Aorta (tissue), 5 donors: ENCODE measurements at places on chromosomes 12 and 14. TPM values are rescaled to one million over a fixed set of nuclear protein-coding genes. Genes with fewer than 3 reads are reported as not detected.

GRCh38 chr14:100930270-100930669 lies 26.7 kb upstream of the RTL1 start:
- no peaks in the 10 kb centered on the region for H3K36me3 ChIP-seq
- H3K27me3 ChIP-seq: no peaks in the 10 kb centered on the region
- no peak overlapping the region for H3K4me3 ChIP-seq
- H3K4me1 ChIP-seq: no peaks in the 10 kb centered on the region

DNA sequence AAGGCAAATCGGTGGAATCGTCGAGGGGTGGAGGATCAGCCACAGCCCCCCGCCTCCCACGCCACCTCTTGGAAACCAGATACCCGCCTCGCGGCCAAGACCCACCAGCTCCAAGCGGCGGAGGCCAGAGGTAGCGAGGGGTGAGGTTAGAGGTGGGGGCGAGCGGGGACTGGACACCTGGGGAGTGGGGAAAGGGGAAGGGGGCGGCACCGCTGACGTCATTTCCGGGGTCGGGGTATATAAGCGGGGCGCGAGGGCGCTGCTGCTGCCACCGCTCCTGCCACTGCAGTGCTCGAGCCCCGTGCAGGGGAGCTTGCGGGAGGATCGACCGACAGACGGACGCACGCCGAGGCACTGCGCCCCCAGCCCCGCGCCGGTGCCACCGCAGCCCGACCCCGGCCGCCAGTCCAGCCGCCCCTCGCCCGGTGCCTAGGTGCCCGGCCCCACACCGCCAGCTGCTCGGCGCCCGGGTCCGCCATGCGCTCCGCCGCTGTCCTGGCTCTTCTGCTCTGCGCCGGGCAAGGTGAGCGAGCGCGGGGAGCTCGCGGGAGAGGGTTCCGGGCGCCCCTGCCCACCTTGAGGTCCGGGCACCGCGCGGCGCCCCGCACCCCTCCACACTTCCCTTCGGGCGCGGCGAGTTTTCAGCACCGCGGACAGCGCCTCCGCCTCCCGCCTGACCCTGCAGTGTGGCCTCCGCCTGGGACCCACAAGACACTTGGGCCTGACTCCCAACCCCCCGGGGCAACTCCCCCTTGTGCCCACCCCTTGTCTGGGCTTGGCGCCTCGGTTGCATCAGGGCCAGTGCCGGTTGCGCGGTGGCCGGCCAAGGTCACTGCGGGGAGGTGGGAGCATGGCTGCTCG lies at the start of gene CHGA:
Gene CHGA, plus strand, starts transcription at position 268 of the 861 bp plus-strand sequence. Its CDS starts 210 bp downstream, at position 478.
- no peak within 1 kb of the TSS for H3K27ac ChIP-seq
- no peak within 1 kb of the TSS for H3K4me3 ChIP-seq
- peaks cover 2% of the 10 kb centered on the region for H3K27me3 ChIP-seq
- no peaks in the 10 kb centered on the region for H3K4me1 ChIP-seq

The EMP1 gene
- 32.6 TPM for polyA plus RNA-seq

DNA sequence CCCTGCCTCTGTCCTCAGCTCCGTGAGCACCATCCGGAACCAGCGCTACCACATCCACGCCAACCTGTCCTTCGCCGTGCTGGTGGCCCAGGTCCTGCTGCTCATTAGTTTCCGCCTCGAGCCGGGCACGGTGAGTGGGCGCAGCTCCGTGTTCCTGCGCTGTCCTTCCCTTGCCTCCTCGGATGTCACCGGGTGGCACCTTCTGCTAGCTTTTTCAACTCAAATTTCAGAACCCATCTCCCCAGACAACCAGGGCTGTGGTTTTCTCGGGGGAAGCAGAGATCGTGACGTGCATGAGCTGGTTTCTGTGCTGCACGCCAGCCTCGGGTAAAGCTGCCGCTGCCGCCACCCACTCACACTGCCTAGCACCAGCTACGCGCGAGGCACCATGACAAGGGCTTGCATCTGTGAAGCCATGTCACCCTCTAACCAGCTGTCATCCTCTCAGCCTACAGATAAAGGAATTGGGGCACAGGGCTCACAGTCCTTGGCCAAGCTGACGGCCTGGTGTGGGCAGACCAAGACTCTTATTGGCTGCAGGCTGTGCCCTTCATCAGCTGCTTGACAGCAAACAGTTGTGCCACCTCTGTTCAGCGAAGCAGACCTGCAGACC lies 152.1 kb downstream of the ADGRD1 start:
- DNase-seq: no peak
- H3K27ac ChIP-seq: no peak overlapping the region
- H3K4me3 ChIP-seq: no peak overlapping the region
- no peaks in the 10 kb centered on the region for H3K36me3 ChIP-seq

The TXNRD1 gene
- polyA plus RNA-seq: 97.7 TPM

DNA sequence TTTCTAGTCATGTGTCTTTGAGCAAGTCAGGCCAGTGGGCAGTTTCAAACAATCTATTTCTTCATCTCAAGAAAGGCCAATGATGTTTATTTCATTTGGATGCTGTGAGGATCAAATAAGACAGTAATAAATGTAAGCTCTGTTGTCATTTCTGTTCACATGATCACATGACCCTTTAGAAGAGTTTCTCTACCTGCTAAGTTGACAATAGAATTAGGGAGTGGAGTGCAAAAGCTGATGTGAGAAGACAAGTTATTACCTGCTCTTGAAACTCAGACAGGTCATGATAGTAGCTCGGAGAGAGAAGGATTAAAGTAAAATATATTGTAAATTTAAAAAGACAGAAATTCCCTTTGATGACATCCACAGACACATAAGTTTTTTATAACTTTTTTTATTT lies 37.3 kb upstream of the DCN start:
- DNase-seq: no peak
- no peaks in the 10 kb centered on the region for H3K36me3 ChIP-seq
- no peak overlapping the region for H3K27ac ChIP-seq
- H3K4me1 ChIP-seq: no peaks in the 10 kb centered on the region
- H3K27me3 ChIP-seq: no peaks in the 10 kb centered on the region

- DNase-seq: no peak
- H3K27ac ChIP-seq: no peak overlapping the region
- H3K36me3 ChIP-seq: no peaks in the 10 kb centered on the region
- H3K27me3 ChIP-seq: no peaks in the 10 kb centered on the region
- H3K4me3 ChIP-seq: no peak overlapping the region
Measured at GRCh38 chr14:104876251-104876699, 11.2 kb downstream of the CEP170B start.

GRCh38 chr14:87437158-87437557 lies 555.8 kb downstream of the GALC start:
- no peaks in the 10 kb centered on the region for H3K4me1 ChIP-seq
- DNase-seq: no peak
- H3K27me3 ChIP-seq: no peaks in the 10 kb centered on the region
- no peak overlapping the region for H3K27ac ChIP-seq
- H3K4me3 ChIP-seq: no peak overlapping the region

- H3K4me3 ChIP-seq: no peak overlapping the region
- H3K27ac ChIP-seq: no peak overlapping the region
- H3K4me1 ChIP-seq: peaks cover 3% of the 10 kb centered on the region
- no peaks in the 10 kb centered on the region for H3K27me3 ChIP-seq
- DNase-seq: no peak
Measured at GRCh38 chr12:105036937-105037649, 47.2 kb downstream of the ALDH1L2 start.

GRCh38 chr12:123076604-123077297 lies 74.1 kb downstream of the PITPNM2 start:
- H3K36me3 ChIP-seq: no peaks in the 10 kb centered on the region
- no peaks in the 10 kb centered on the region for H3K4me1 ChIP-seq
- no peak overlapping the region for H3K4me3 ChIP-seq
- no peaks in the 10 kb centered on the region for H3K27me3 ChIP-seq
- DNase-seq: no peak

DNA sequence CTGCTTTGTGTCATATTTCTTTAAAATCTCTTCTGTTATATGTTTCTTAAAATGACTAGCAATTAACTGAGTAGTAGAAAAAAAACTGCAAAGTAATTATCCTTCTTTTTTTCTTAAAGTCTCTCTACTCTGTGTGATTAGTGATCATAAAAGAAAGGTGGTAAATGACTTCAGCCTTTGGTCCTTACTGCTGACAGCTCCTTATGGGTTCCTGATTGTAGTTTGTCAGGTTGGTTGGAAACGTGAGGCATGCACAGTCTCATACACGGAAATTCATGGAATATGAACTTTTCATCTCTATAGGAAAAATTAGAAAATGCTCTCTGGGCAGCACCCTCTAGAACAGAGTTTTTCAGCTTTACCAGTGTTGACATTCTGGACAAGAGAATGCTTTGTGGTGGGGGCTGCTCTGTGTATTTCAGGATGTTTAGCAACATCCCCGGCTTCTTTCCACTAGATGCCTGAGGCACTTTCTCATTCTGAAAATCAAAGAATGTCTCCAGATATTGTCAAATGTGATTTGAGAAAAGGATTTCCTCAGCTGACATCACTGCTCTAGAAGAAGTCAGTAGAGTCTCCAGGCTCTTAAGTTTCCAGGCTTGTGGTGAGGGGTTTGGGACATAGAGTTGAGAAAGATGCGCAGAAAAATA lies 121.0 kb downstream of the PIK3C2G start:
- peaks cover 3% of the 10 kb centered on the region for H3K4me1 ChIP-seq
- no peak overlapping the region for H3K27ac ChIP-seq
- no peak for DNase-seq
- no peaks in the 10 kb centered on the region for H3K27me3 ChIP-seq
- no peak overlapping the region for H3K4me3 ChIP-seq

- H3K27ac ChIP-seq: no peak overlapping the region
- H3K36me3 ChIP-seq: no peaks in the 10 kb centered on the region
- no peak for DNase-seq
- no peaks in the 10 kb centered on the region for H3K27me3 ChIP-seq
- H3K4me3 ChIP-seq: no peak overlapping the region
Measured at GRCh38 chr14:76245097-76245496, 93.4 kb downstream of the GPATCH2L start.
